HepG2 (cell line): ENCODE measurements at places on chromosomes 13 and 19.

- DNase-seq = no peak
These were observed 735.9 kb upstream of the PCDH9 start for GRCh38 chr13:67966065-67966464.

DNA sequence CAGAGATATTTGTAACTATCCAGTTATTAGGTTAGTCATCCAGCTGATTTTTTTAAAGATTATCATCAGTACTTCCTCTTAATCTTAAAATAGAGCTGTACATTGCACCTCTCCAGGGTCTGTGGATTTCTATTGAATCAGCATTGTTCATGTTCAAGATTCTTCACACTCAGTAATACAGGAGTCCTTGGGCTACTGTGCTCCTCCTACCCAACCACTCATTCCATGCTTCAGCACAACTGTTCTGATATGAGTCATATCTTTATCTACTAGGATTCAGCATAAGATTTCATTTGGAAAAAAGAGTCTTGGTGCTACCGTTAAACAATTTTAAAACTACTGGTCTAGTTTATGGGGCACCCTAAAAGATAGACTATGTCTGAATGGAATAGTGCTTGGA is 357.8 kb downstream of the DCT start:
- DNase-seq = no peak

DNA sequence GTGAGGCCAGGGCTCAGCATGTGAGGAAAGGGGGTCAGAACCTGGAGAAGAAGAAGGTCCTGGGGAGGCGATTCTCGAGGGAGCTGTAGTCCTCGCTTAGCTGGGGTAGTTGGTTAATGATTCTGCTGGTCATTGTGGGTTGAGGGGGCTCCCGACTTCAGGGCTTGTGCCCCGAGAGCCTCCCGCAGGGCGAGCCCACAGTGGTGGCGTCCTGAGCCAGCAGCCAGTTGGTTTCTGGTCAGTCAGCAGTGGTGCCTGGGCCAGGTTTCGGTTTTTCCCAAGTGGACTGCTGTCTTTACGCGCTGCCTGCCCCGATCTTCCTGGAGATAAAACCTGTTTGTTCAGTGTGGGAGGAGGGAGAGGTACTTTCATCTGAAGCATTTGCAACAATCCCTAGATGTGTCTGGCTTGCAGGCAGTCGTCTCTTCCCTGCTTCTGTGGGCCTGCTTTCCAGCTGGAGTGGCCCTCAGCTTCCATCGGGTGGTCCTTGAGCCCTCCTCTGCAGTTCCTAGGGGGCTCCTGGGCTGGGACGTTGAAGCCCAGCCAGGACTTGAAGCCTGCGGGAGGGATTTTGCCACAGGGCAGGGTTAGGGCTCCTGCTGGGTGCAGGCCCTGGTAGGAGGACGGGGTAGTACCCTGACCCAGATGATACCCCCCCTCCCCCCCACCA is 3.2 kb downstream of the PTBP1 start:
- DNase-seq = peak; percentile 70

GRCh38 chr19:33499248-33499647 is 22.3 kb downstream of the PEPD start:
- DNase-seq = no peak

GRCh38 chr19:19747357-19748220 is 14.7 kb upstream of the ZNF14 start:
- DNase-seq = no peak

GRCh38 chr19:38264486-38265212 is at the start of gene SPINT2:
Gene SPINT2, plus strand, starts transcription at chr19:38264573. Its CDS starts 320 bp downstream, at chr19:38264893.
- no peak for DNase-seq

DNA sequence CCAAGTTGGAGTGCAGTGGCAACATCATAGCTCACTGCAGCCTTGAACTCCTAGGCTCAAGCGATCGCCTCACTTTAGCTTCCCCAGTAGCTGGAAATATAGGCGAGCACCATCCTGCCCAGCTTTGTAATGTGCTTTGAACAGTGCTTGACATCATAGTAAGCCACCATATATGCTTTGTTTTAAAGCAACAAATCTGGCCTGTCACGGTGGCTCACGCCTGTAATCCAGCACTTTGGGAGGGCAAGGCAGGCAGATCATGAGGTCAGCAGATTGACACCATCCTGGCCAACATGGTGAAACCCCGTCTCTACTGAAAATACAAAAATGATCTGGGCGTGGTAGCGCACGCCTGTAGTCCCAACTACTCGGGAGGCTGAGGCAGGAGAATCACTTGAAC is 1.8 kb upstream of the SLC7A1 start:
- no peak for DNase-seq

DNA sequence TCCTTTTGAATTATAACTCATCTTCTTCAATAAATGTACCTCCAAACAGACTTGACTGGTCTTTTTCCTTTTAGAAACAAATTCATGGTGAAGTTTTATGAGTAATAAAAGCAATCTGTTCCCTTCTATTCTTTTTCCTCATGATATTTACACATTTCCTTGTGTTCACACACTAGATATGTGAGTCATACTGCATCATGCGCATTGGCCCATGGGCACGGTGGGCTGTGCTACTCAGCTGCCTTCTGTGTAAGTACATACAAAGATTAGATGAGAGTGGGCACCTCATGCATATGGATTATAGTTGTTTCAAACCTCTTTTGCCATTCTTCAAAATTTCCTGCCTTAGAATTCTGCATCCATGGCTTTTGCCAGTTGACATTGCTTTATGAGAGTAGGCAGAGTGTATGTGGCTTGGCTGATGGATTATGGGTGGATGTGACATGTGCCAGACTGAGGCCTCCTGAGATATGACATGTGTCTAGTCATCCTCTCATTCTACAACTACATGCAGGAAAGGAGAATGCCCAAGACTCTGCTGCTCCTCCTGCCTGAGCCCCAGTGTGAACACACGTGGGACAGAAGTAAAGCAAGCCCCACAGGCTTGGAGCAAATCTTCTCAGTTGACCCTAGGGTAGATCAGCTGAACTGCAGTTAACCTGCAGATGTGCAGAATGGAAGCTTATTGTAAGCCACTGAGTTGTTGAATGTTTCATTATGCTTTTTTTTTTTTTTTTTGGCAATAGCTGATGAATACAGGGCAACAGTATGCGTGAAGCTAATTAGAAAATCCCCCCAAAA is 109.9 kb downstream of the RBM26 start:
- DNase-seq = no peak

DNA sequence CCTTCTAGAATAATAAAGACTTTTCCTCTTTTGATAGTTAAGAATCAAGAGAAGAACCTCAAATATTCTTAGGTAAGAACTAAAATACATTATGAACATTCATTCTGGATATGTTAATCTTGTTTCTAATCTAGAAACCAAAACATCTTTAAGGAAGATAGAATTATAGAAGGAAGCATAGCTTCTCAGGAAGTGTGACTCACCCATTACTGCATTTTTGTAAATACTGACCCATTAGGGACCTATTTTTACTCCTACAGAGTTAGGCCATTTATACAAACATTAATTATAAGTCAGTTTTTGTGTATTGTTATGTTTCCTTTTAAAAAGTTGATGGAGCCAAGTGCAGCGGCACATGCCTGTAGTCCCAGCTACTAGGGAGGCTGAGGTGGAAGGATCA is 147.1 kb downstream of the NUFIP1 start:
- DNase-seq = no peak

- DNase-seq = no peak
These were observed 4.2 kb downstream of the EPS15L1 start for GRCh38 chr19:16467581-16467980.

DNA sequence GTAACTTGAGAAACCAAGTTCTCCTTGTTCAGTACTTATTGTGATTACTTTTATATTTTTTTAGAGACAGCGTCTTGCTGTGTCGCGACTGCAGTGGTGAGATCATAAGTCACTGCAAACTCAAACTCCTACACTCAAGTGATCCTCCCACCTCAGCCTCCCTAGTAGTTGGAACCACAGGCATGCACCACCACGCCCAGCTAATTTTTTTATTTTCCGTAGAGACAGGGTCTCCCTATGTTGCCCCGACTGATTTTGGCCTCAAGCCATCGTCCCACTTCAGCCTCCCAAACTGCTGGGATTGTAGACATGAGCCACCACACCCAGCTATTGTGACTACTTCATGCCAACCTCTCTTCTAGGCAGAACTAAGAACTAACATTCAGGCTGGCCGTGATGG is 8.3 kb downstream of the C19orf53 start:
- no peak for DNase-seq

DNA sequence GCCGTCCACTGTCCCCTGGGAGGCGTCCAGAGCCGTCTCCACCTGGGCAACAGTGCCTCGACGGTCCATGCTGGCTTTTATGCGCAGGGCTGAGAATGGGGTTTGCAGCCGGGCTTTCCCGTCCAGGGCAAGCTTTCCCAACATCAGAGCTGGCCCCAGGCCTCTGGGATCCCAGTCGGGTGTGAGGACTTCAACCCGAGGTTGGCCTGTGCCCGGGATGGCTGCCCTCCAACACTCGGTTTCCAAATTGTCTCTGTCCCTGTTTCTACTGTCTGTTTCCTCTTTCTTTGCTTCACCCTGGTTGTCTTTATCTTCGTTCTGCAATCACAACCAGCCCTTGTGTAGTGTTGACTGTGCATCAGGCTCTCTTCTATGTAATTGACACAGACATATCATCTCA is at the start of gene IFNL4:
Gene IFNL4 (minus strand): TSS at position 51 of the 400 bp plus-strand sequence.
- DNase-seq = no peak

GRCh38 chr19:49879243-49879963 is 1.9 kb downstream of the TBC1D17 start:
- DNase-seq = no peak

DNA sequence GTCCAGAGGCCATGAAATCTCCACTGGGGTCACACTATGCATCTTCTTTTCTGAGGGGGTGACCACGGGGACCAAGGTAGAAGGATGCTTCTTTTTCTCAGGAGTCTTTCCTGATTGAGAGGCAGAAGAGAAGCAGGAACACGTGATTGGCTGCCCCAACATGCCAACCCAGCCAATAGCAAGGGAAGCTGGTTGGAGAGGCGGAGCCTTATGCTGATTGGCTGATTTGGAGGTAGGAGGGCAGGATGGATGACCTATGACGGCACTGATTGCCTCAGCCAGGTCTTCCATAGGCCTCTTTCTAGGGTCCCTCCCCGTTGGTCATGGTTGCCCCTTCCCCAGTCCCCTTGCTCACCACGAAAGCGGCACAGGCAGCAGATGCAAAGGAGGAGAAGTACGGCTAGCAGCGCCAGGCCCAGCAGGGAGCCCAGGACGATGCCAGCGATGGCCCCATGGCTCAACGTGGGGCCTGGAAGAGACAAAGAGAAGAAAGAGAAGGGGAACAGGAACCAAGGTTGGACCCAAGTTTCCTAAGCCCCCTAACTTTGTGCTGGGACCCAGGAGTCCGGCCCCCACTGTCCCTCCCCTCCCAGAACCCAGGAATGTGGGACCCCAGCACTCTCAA is 8.0 kb downstream of the VSIG10L start:
- no peak for DNase-seq

DNA sequence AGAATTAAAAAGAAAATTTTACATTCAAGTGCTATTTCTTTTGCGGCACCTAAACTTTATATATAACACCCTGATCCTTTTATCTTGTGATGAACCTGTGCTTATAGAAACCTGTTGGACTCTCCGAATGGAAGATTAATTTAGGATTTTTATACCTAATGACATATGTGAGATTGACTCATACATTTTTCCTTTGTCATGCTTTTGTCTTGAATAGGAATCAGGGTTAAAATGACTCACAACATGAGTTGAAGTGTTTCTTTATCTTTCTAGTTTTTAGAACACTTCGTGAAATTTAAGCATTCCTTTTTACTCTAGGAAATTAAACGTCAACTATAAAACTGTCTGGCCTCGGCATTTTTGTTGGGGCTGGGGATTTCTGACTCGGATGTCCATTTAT is 378.9 kb downstream of the PCDH20 start:
- no peak for DNase-seq

DNA sequence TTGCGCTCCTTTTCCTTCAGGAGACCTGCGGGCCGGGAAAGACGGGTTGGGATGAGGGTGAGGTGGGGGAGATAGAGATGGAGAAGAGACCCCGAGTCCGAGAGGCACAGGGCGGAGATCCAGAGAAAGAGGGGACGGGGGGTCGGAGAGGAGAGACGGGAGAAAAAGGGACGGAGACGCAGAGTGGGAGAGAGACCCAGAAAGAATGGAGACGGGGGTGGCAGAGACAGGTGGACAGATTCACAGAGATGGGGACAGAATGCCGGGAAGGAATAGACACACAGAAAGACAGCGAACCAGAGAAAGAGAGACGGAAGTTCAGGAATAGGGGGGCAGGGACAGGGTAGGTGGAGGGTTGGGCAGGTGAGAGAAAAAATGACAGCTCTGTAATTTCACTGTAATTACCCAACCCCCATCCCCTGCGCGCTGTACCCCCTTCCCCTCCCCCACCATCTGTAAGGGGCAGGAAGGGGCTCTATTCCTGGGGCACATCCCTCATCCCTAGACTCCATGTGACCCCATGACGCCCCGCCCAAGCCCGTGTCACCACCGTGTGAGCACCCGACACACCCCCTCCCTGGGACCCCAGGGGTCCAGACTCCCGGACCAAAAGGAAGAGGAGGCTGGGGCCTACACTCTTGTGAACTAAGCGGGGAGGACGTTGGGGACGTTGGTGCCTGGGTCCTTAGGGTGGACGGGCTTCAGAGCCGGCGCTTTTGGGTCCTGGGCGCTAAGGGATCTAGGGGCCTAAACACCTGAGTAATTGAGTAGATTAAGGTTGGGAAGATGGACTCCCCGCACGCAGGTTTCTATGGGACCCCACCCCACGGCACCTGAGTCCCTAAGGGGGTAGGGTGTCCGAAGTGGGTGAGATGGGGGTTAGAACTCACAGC is 967 bp downstream of the DBP start:
- no peak for DNase-seq

GRCh38 chr19:46068345-46069258 is 27.8 kb upstream of the IGFL4 start:
- peak; percentile 92 for DNase-seq

GRCh38 chr19:45676851-45677263 is 8.8 kb downstream of the GIPR start:
- no peak for DNase-seq

GRCh38 chr19:19355606-19356139 is 35.0 kb downstream of the MAU2 start:
- DNase-seq = no peak

DNA sequence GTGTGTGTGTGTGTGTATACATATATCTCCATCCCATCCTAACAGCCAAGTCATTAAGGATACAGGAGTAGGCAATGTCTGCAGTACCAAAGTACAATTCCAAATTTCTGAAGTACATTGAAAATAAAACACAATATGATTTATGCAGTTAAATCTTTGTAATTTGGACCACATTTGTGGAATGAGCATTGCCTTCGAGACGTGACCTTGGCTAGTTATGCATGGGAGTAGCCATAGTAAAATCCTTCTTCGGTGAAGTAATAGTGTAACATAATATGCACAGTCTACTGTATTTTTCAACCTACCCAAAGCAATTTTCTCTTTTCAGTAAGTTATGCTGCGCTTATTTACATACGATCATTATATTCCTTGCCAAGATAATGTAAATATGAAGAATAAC is 665.7 kb upstream of the GPC6 start:
- no peak for DNase-seq

- no peak for DNase-seq
These were observed 70.9 kb upstream of the IRS2 start for GRCh38 chr13:109857325-109857724.

DNA sequence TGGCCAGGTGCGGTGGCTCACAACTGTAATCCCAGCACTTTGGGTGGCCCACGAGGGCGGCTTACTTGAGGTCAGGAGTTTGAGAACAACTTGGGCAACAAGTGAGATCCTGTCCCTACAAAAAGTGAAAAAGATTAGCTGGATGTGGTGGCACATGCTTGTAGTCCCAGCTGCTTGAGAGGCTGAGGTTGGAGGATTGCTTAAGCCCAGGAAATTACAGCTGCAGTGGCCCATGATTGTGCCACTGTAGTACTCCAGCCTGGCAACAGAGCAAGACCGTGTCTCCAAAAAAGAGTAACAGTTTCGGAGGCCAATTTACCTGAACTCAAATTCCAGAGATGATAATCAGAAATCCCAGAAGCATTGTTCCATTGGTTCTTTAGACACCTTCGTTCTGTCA is 4.4 kb downstream of the ZNF473 start:
- DNase-seq = no peak
